ENCODE measurements at places on chromosomes 5 and 9. TPM values are rescaled to one million over a fixed set of nuclear protein-coding genes. Genes with fewer than 3 reads are reported as not detected.

GRCh38 chr9:20462410-20462809 is 159.9 kb downstream of the MLLT3 start:
- peak; percentile 53 for DNase-seq

The THBS4 gene
- 14.0 TPM for polyA plus RNA-seq

The QRFP gene
- polyA plus RNA-seq: not detected

DNA sequence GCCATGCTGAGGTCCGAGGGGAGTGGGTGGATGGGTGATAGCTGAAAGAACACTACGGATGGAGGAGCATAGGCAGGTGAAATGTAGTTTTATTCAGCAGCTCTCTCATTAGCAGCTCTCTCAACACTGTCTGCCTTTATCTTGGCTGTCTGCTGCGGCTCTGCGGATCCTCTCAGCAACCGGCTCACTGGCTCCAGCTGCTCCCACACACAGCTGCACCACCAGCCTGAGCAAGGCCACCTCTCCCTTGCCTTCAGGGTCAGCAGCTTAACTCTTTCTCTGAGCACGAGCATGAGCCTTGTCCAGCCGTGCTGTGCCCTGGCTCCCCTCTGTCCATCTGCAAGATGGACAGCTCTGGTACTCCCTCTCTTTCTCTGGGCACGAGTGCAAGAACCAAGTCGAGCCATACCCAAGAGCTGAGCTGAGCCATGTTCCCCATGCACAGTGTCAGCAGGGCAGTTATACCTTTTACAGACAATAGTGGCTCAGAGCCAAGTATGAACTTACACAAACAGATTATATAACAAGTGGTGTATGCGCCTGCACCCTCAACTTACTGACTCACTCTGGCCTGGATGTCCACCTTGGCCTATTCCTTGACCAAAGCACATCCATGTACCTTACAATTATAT is 108.5 kb downstream of the MACIR start:
- DNase-seq: no peak

GRCh38 chr5:90351101-90351500 is 58.5 kb downstream of the CETN3 start:
- no peak for DNase-seq

Measured in GM23338 (cell line).